Smooth muscle cell of the coronary artery (primary cell): ENCODE measurements at places on chromosomes 3 and 15. TPM values are rescaled to one million over a fixed set of nuclear protein-coding genes. Genes with fewer than 3 reads are reported as not detected.

COMMD2 gene
- 8.8 and 27.3 TPM in 2 replicates for total RNA-seq

SERF2 gene
- 353 and 435 TPM in 2 replicates for total RNA-seq

NLGN1 gene
- 0.30 and 3.0 TPM in 2 replicates for total RNA-seq

SNRPA1 gene
- 6.8 and 14.8 TPM in 2 replicates for total RNA-seq

HYAL2 gene
- total RNA-seq = 63.8 and 67.0 TPM in 2 replicates

GOLGA8S gene
- under 0.01 TPM in 1 of 2 replicates, not detected in the other for total RNA-seq

STRA6 gene
- total RNA-seq = 26.2 TPM in 1 of 2 replicates, not detected in the other

PATL2 gene
- 0.08 and 0.82 TPM in 2 replicates for total RNA-seq

RYR3 gene
- total RNA-seq = under 0.01 and 0.15 TPM in 2 replicates

SHF gene
- total RNA-seq = 1.3 and 1.7 TPM in 2 replicates

MYRIP gene
- under 0.01 and 0.68 TPM in 2 replicates for total RNA-seq

FANCD2OS gene
- total RNA-seq = not detected in 2 replicates

SAMD7 gene
- total RNA-seq = not detected in 2 replicates

NTRK3 gene
- 2.2 and 7.1 TPM in 2 replicates for total RNA-seq

ARPC4 gene
- 143 and 243 TPM in 2 replicates for total RNA-seq

SHC4 gene
- total RNA-seq = 0.47 and 4.1 TPM in 2 replicates

EXD1 gene
- not detected in 2 replicates for total RNA-seq

C3orf70 gene
- total RNA-seq = 0.23 TPM in 1 of 2 replicates, not detected in the other

SPATA16 gene
- 0.08 TPM in 1 of 2 replicates, not detected in the other for total RNA-seq

NPAP1 gene
- total RNA-seq = not detected in 2 replicates

OXSM gene
- total RNA-seq = 8.2 and 9.8 TPM in 2 replicates

LHFPL4 gene
- total RNA-seq = 0.12 TPM in 1 of 2 replicates, not detected in the other

ANKRD63 gene
- not detected in 2 replicates for total RNA-seq

CDHR4 gene
- total RNA-seq = 1.3 TPM in 1 of 2 replicates, not detected in the other

CADM2 gene
- not detected in 2 replicates for total RNA-seq

TMEM158 gene
- total RNA-seq = 3.5 and 8.7 TPM in 2 replicates

IGSF10 gene
- 0.15 and 18.5 TPM in 2 replicates for total RNA-seq

GALNT15 gene
- total RNA-seq = 0.23 and 17.0 TPM in 2 replicates

NOX5 gene
- 0.08 and 0.12 TPM in 2 replicates for total RNA-seq

RARRES1 gene
- total RNA-seq = 2.9 and 9.0 TPM in 2 replicates

CFAP91 gene
- under 0.01 and 0.53 TPM in 2 replicates for total RNA-seq

AADAC gene
- 0.68 and 1.8 TPM in 2 replicates for total RNA-seq

PIERCE2 gene
- total RNA-seq = 1.5 and 2.1 TPM in 2 replicates

CLEC3B gene
- total RNA-seq = 0.98 and 46.7 TPM in 2 replicates

GPR27 gene
- 0.08 TPM in 1 of 2 replicates, not detected in the other for total RNA-seq

CLDN16 gene
- under 0.01 TPM in 1 of 2 replicates, not detected in the other for total RNA-seq

SLC28A2 gene
- total RNA-seq = not detected in 2 replicates

ARHGAP31 gene
- 1.9 and 5.1 TPM in 2 replicates for total RNA-seq

RTP1 gene
- total RNA-seq = under 0.01 TPM in 1 of 2 replicates, not detected in the other

ZNF662 gene
- 0.47 and 0.60 TPM in 2 replicates for total RNA-seq

FBXW12 gene
- 0.08 TPM in 1 of 2 replicates, not detected in the other for total RNA-seq

GOLGA6L6 gene
- not detected in 2 replicates for total RNA-seq

SLC15A2 gene
- 0.15 and 1.3 TPM in 2 replicates for total RNA-seq

NANOGP8 gene
- not detected in 2 replicates for total RNA-seq

FBN1 gene
- total RNA-seq = 1,221 and 1,470 TPM in 2 replicates

ADAMTSL3 gene
- 0.75 and 1.6 TPM in 2 replicates for total RNA-seq

RLBP1 gene
- not detected in 2 replicates for total RNA-seq

DLEC1 gene
- under 0.01 TPM in 2 replicates for total RNA-seq
